ENCODE measurements at places on chromosomes 12 and 14. TPM values are rescaled to one million over a fixed set of nuclear protein-coding genes. Genes with fewer than 3 reads are reported as not detected.

The NINJ2 gene
- polyA plus RNA-seq, result 2.8 TPM

The CBX5 gene
- 41.4 TPM for polyA plus RNA-seq

The TRHDE gene
- 14.2 TPM for polyA plus RNA-seq

The TROAP gene
- 15.8 TPM for polyA plus RNA-seq

The GALNT9 gene
- 4.5 TPM for polyA plus RNA-seq

The RTL1 gene
- 0.16 TPM for polyA plus RNA-seq

The PRR4 gene
- polyA plus RNA-seq, result 6.1 TPM

The FOXN4 gene
- polyA plus RNA-seq, result 0.10 TPM

The ANP32D gene
- polyA plus RNA-seq, result not detected

The GPR162 gene
- 7.9 TPM for polyA plus RNA-seq

The DAO gene
- polyA plus RNA-seq, result not detected

The BMP4 gene
- 40.0 TPM for polyA plus RNA-seq

The NELL2 gene
- 99.9 TPM for polyA plus RNA-seq

The PMEL gene
- polyA plus RNA-seq, result 5.7 TPM
